ENCODE measurements at places on chromosomes 13 and 19. TPM values are rescaled to one million over a fixed set of nuclear protein-coding genes. Genes with fewer than 3 reads are reported as not detected.

DNA sequence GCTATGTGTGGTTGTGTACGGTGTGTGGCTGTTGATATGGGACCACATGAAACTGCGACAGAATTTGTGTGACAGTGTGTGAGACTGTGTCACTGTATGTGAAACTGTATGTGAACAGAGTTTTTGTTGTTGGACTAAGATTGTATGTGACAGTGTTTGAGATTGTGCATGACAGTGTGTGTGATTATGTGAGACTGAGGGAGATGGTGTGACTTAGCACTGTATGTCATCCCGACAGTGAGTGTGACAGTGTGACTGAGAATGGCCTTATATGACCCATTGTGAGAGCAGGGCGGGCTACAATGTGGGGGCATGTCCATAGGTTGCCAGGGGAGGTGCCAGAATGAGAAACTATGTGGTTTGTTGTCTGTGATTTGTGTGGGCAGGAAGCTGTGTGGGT lies 930 bp downstream of the ZNF583 start:
- DNase-seq: peak; percentile 12

DNA sequence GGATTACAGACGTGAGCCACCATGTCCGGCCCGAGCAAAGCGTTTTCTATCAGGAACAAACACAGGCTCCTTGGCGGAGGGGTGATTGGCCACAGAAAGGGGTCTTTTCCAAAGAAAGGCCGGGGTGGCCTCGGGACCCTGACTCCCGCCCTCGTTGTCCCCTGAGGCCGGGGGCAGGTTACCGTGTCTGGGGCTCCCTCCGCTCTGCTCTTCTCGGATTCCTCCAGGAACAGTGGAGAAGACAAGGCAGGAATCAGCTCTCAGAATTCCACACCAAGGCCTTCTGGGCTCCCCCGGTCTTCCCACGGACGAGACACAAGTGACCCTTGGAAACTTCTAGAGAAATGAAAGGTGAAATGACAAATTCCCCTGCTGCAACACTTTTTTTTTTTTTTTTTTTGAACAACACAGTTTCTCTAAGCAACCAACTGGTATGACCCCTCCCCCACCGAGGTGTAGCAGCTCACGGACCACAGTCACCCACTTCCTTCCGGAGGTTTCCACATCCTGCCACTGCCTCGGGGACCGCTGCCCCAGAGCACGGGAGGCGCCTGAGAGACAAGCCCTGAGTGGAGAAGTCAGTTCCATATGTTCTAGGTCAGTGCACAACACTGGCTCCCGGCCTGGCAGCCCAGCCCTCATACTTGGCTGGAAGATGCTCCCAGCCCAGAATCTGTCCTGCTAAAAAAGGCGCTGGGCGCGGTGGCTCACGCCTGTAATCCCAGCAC lies 11.0 kb downstream of the MOB3A start:
- DNase-seq: peak; percentile 97

DNA sequence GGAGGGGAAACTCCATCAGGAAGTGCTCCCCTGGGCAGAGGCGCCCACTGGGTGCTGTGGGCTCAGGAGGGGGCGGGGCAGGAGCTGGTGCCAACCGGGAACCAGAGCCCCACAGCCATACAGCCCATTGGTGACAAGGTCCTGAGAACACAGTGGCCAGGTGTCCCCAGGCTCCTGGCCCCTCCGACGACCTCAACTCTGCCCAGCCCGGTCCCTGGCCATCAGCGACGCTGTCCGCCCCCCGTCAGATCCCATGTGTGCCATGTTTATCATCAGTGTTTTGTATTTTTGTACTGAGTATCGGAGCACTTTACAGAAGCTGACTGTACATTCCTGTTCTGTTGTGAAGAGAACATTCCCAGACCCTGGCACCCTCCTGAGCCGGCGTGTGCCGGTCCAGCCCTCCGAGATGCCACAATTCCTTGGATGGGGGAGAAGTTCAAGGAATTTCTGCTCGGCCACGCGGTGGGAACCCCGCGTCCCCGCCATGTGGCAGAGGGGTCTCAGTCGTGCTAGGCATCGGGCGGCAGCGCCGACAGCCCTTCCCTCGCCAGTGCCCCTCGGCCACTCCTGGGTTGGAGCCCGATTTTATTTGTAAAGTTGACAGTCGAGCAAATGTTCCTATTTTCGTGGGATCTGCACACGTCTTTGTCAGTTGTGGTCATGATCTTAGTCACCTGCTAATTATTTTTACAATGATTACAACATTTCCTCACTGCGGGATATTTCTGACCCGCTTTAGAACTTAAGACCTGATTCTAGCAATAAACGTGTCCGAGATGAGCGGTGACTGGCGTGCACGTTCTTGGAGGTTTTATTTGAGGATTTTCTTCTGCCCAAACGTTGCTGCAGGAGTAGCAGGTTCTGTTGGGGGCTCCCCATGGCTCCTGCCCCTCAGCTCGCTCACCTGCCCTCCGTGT lies 16.9 kb downstream of the PEX11G start:
- DNase-seq: no peak

- DNase-seq: no peak
Observed at GRCh38 chr19:4373601-4374497, 26.5 kb downstream of the SH3GL1 start.

DNA sequence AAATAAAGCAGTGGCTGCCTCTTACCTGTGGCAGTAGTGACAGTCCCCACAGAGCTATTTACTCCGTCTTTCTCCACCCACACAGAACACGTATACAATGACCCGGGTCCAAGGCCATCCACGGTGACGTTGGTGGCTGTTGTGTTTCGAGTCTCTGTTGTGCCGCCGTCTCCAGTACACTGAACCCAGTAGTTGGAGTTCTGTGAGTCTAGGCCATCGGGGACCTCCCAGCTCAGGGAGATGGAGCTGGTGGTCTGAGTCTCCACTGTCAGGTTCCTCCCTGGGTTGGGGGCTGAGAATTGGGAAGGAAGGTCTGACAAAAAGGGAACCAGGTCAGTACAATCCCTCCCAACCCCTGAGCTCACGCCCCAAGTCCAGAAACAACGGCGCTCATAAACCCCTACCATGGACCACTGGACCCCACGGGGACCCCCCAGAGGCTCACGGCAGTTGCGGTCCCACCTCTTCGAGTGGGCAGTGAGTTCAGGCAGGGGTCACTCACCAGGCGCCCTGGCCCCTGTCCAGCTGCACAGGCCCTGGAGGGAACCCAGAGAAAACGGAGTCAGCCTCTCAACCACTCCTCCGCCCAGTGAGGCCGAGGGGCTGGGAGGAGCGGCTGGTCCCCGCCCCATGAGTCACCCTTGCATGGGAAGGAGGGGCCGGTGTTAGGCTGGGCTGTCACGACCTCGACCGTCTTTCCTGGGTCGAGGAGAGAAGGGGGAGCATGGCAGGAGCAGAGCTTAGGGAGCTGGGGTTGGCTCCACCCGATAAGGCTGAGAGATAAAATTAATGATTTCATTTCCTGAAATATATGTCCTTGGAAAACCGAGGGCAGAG lies 2.4 kb downstream of the PTPRH start:
- DNase-seq: peak; percentile 47

DNA sequence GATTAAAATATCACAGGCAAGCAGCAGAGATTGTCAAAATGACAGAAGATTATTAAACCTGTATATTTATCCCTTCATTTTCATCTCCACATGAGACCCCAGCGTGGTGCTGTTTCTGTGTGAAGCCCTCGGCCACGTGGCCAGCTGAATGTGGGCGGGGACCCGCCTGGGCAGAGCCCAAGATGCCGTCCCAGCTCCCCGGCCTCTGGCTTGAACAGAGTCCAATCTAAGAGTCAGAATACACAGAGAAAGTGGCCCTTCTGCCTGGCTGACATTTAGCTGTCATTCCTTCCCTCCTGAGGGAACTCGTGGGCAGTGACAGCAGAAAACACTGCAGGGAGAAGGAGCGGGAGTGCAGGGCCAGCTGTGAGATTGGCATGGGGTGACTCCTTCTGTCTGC lies 34.9 kb upstream of the UQCRFS1 start:
- no peak for DNase-seq

- DNase-seq: peak; percentile 60
Observed at GRCh38 chr13:97359181-97360057, 74.5 kb upstream of the RAP2A start.

- no peak for DNase-seq
Observed at GRCh38 chr13:98584668-98585397, 7.9 kb upstream of the STK24 start.

- DNase-seq: no peak
Observed at GRCh38 chr19:34209726-34210125, 37.4 kb downstream of the LSM14A start.

GRCh38 chr19:46898731-46899130 lies 37.9 kb downstream of the ARHGAP35 start:
- DNase-seq: no peak

GRCh38 chr19:12194827-12195731 lies 32.2 kb downstream of the ZNF136 start:
- DNase-seq: peak; percentile 86

DNA sequence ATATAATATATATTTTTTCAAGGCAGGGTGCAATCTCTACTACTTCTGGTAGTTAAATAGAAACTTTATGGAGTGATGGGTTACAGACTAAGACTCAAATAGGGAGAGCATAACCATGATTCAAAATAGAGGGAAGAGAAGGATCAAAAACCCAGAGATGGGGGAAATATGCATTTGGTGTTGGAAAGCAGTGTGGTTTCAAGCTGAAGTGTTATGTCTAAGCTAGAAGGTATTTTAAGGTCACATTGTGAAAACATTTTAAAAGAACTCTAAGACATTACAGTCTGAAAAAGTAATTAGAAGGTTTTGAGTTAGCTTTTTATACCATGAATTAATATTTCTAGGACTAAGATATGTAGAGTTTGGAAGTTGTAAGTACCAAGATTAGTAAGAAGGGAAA lies 2741.4 kb downstream of the PCDH9 start:
- DNase-seq: no peak

GRCh38 chr13:109447667-109448066 lies 338.7 kb downstream of the IRS2 start:
- DNase-seq: no peak

DNA sequence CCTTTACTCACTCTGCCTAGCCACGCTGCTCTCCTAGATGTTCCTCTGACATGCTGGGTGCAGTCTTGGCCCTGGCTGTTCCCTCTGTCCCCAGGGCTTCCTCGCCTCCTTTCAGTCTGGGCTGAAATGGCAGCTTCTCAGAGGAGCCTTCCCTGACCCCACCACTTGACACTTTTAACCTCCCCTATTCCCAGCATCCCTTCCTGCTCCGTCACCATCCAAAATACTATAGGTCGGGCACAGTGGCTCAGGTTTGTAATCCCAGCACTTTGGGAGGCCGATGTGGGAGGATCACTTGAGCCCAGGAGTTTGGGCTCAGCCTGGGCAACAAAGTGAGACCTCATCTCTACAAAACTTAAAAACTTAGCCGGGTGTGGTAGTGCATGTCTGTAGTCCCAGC lies 2.6 kb downstream of the FAM187B start:
- peak; percentile 3 for DNase-seq

DNA sequence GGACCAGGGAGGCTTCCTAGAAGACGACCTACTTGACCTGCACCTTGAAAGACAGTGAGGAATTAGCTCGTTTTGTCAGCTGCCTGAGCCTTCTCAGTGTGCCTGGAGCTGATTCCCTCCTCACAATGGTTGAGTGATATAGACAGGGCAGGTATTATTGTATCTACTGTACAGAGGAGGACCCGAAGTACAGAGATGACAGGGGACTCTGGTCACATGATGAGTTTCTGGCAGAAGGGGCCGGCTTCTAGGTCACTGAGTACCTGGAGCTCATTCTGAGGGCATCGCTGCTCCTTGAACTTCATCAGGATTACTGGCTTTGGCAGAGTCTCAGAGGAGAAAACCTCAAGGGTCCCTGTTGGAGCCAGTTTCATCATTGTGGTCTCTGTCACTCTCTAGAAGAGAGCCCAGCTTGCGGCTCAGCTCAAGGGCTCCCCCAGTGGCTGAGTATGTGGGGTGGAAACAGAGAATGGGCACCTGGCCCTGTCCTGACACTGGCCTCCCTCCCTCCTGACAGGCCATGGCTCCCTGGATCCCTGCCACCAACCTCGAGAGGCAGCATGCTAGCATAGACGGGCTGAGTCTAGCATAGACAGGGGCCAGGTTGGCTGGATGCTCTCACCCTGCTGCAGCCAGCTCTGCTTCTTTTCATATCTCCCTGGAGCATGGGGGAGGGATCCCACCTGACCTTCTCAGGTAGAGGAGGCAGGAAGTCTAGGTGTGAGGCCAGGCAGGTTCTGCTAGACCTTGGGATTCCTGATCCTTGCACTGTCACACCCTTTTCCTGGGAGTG lies 38.7 kb downstream of the NFIX start:
- peak; percentile 56 for DNase-seq

GRCh38 chr19:47111006-47111621 lies 2.5 kb downstream of the ZC3H4 start:
- peak; percentile 83 for DNase-seq

GRCh38 chr13:79727086-79727485 lies 246.1 kb downstream of the NDFIP2 start:
- no peak for DNase-seq

DNA sequence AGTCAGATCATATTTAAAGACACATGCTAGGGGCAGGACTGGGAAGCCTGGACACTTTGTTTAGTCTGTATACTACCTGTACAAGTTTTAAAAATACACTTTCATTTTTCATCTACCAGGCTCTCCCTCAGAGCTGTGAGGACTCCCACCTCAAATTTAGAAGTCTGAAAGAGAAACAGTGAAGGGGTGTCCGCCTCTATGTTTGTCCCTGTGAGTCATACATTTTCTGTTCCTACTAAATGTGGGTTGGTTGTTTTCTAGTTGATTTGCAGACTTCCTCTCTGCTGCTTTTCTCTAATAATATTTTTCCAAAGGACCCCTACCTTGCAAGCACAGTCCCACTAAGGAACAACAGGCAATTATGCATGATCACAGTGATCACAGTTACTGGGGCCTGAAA lies 110.5 kb downstream of the ENOX1 start:
- DNase-seq: no peak

- no peak for DNase-seq
Observed at GRCh38 chr13:106513025-106513983, 22.2 kb downstream of the EFNB2 start.

GRCh38 chr13:82634946-82635345 lies 1247.3 kb downstream of the SLITRK1 start:
- no peak for DNase-seq

- DNase-seq: no peak
Observed at GRCh38 chr19:11659612-11660011, 62.3 kb downstream of the ZNF627 start.

- no peak for DNase-seq
Observed at GRCh38 chr13:24012648-24013047, 115.3 kb upstream of the C1QTNF9B start.

GRCh38 chr19:13463296-13463695 lies 43.0 kb downstream of the CACNA1A start:
- peak; percentile 49 for DNase-seq

The PTPRH gene
- total RNA-seq: not detected

The TNNI3 gene
- total RNA-seq: not detected

The CEACAM16 gene
- total RNA-seq: not detected

The GIPR gene
- 1.8 TPM for total RNA-seq

The DKKL1 gene
- total RNA-seq: not detected

The ODAD3 gene
- total RNA-seq: 0.15 TPM

The FUT6 gene
- not detected for total RNA-seq

The B3GLCT gene
- 1.5 TPM for total RNA-seq

The LGI4 gene
- total RNA-seq: 1.7 TPM

The POU2F2 gene
- 30.0 TPM for total RNA-seq

The ZNF541 gene
- total RNA-seq: 0.44 TPM

The LRRC63 gene
- 0.24 TPM for total RNA-seq

The OLFM2 gene
- total RNA-seq: 0.12 TPM

Measured in activated naive CD4-positive, alpha-beta T cell treated with anti-CD3 and anti-CD28 coated beads for 36 hours (primary cell).